GOT3 (cell line): ENCODE measurements at places on chromosomes 5 and 9.

DNA sequence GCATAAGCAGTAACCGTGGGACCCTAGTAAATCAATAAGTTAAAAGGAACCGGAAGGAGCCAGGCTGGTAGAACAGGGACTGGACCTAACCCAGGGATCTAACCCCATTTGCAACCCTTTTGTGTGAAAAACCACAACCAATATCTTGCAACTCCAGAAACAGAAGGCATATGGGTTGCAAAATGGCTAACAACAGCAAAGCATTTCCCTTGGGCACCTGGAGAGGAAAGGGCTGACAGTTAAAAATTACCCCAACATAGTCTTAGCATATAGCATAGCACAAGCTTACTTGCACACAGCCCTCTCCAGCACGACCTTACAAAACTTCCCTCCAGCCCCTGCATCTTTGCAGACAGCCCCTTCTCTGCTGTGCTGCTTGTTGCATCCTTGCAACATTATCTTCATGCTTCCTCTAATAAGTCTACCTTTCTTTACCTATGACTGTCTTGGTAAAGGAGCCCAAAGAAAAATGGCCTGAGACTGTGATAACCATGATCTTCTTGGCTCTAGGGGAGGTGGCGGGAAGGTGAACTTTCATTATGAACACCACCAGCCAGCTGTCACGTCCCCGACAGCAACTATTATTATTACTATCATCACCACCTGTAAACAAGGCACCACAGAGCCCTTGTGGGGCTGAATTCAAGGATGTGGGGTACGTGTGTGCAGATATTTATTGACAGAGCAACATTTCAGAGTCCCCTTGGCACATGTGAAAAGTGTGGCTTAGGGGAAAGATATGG is 49.8 kb downstream of the PRRC1 start:
- DNase-seq = no peak

- no peak for DNase-seq
Observed at GRCh38 chr9:105502276-105502675, 54.4 kb downstream of the FSD1L start.

- no peak for DNase-seq
Observed at GRCh38 chr5:130198927-130199326, 294.7 kb downstream of the CHSY3 start.

DNA sequence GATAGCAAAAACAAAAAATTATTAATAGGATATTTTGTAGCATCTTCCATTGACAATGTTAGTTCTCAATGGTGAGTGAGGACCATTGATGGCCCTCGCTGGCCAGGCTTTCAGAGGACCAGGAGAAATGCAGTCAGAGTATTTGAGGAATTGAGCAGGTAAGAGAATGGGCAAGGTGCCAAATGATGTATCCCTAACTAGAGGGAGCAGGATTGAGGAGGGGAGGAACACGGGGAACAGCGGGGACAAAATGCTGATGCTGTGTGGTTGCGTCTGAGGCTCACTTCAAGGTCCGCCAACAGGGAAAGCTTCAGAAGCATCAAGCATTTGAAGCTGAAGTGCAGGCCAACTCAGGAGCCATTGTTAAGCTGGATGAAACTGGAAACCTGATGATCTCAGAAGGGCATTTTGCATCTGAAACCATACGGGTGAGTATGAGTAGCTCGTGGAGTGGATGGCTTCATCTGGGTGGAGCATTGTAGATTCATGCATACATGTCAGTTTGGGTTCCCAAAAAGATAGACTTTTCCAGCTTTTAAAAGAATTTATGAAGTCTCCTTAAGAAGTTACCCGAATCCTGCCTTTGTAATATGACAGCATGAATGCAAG is 16.2 kb downstream of the SPTAN1 start:
- no peak for DNase-seq

GRCh38 chr5:126189862-126190261 is 233.3 kb upstream of the GRAMD2B start:
- no peak for DNase-seq
